ENCODE measurements at places on chromosomes 7 and 10.

DNA sequence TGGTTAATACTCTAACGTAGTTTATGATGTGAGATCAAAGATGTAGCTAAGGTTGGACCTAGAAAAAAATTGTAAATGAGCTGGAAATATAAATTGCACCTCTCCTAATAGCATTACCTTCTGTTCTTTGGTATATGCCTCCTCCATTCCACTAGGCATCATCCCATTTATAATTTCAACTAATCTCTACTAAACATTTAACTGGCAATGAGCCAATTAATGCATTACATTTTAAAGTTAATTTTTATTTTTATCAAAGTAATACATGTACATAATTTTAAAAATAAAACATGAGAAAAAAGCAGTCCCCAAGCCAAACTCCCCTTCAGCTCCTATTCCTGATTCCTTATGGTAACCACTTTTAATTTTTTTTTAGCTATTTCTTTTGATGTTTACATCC, 35.1 kb upstream of the SKAP2 start:
- DNase-seq = no peak

- no peak for DNase-seq
Measured at GRCh38 chr10:125005312-125006187, 63.6 kb downstream of the ZRANB1 start.

DNA sequence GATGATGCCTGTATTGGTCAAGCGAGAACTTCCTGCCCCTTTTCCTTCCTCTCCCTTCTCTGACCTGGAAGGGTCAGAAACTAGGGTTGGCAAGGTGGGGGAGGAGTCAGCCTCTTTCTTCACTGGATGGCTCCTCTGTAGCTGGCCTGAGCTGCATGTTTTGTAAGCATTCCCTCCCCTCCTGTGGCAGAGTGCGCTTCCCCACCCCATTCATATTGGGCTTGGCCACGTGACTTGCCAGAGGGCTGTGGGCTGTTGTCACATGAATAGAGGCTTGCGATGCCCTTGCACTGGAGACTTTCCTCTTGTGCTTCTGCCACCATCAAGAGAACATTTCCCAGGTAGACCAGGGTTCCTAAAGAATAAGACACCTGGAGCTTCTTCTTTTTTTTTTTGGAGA, 111.3 kb upstream of the PODXL start:
- no peak for DNase-seq

DNA sequence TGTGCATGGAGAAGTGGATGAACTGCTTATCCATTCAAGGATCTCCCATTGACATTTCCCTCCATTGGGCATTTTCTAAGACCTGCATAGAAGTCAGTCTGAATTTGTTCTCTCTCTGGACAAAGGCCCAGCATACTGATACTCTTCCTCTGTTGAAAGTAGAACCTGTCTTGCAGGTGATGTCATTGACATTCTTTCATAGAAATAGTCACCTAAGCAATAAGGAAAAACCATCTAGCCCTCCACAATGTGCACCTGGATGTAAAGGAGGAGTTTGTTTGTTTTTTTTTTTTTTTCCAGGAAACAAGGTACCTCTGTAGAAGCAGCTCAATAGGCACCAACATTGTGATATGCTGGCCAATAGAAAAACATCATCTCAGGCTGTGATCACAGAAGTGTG, 150.4 kb downstream of the DPY19L1 start:
- no peak for DNase-seq

GRCh38 chr7:80213814-80214213, 79.2 kb downstream of the GNAI1 start:
- no peak for DNase-seq

- DNase-seq = no peak
Measured at GRCh38 chr10:71729161-71729636, 9.6 kb upstream of the C10orf105 start.

- DNase-seq = no peak
Measured at GRCh38 chr10:31808258-31809218, 120.1 kb downstream of the ARHGAP12 start.

GRCh38 chr7:80014511-80014910, 120.1 kb upstream of the GNAI1 start:
- no peak for DNase-seq

- DNase-seq = no peak
Measured at GRCh38 chr7:137324796-137325696, 18.5 kb downstream of the PTN start.

DNA sequence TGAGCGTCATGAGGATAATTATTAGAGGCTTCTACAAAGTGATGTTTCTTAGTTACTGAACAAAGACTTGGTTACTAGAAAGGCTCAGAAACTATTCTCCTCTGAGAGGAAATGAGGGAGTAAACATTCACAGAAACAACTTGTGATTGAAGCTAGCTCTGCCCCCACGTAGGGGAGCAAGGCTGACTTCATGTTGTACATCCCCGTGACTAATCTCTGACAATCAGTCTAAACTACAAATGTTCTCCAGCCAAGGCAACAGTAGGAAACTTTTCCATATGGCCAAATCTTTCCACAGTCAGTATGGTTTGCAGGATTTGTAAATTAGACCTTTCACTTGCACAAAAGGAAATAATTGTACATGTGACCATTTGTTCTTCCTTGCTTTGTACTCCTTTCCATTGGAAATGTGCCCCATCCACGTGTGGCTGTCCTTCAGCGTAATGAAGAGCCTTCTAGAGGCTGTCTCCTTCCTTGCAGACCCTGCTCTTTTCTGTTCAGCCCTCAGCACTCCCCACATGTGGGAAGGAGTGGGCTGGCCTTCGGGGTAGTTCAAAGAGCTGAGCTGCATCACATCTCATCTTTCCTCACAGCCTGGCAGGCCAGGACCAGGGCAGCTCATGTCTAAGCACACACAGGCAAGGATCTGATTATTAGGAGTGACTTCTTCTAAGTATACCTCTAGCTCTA, 93.5 kb downstream of the PCGF5 start:
- DNase-seq = no peak

GRCh38 chr10:130767116-130767730, 544.3 kb downstream of the TCERG1L start:
- no peak for DNase-seq

GRCh38 chr10:63763744-63764143, 242.5 kb downstream of the REEP3 start:
- DNase-seq = no peak

- no peak for DNase-seq
Measured at GRCh38 chr10:84140036-84140379, 699 bp downstream of the GHITM start.

GRCh38 chr10:121631365-121632029, 33.3 kb upstream of the FGFR2 start:
- DNase-seq = no peak

DNA sequence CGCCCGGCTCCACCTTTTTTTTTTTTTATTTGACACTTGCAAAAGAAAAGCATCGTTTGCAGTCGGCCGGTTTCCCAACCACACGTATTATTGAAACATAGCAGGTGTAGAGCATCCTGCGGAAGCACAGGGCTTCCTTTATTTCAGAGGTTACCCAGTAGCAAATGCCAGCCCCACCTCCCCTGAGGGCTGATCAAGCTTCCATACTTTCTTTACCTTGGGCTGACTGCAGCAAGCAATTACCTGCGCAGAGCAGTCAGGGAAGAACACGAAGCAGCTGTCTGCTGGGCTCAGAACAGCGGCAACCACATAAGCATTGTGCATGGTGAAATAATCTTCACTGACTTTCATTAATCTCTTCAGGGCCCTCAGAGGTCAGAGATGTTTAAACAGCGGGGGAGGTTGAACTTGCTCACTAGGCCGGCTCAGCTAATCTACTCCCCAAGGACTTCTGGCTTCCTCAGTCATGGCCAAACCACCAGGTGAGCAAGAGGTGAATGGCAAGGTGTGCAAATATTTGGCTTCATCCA, 784.7 kb upstream of the AUTS2 start:
- no peak for DNase-seq

DNA sequence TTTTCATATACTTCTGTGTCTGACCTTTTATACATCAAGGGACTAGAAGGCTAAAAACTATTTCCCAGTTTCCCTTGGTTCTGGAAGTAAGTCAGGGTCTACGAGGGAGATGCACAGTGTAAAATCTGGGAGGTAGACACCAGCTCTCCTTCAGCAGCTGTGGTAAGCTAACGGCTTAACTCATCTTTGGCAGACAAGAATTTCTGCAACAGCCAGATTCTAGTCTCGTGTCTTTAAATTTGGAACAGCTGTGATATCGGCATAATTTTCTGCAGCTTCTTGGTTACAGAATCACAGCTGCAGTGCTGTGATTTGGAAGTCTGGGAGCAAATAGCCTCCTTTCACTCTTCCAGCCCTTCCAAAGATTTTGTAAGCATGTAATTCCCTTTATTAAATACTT, 37.4 kb upstream of the ABCB4 start:
- no peak for DNase-seq

DNA sequence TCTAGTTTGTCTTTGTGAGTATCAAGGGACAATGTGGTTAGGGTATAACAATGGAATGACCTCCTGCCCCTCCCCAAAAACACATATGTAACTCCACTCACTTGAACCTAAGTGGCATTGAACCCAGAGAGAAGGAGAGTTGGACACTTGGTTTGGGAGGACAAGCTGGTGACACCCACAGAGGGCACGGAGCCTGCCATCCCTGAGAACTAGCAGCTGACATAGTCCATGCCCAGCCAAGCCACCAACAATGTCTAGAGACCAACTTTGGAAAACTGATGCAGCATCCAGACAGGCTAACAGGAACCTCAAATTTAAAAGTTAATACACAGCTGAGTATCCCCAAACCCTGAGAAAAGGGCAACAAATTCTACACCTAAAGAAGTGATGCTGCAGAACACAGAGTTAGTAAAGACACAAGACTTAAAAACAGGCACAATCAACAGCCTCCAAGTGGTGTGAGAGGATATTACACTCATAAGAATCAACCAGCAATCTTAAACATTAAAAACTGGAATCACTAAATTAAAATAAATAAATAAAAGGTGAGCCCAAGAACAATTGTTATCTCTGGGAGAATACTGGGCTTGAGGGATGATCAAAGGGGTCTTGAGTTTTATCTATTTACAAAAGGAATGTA, 27.2 kb downstream of the NUDCD3 start:
- DNase-seq = no peak

DNA sequence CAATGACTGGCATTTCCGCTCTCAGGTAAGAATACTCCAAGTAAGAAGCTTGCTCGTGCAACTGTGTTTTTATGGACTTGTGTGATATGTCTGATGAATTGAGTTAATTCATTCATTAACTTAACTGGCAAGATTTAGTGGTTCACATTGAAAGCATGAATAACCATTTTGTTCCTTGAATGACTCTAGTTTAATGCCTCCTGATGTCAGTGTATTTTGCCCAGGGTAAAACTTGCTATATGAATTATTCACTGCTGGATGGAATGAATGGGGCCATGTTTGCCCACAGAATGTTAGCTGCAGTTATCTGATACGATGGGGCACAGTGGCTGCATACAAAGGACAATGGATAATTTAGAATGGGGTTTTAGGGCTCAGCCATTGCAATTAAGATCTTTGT, 124.1 kb downstream of the ZNF365 start:
- no peak for DNase-seq

DNA sequence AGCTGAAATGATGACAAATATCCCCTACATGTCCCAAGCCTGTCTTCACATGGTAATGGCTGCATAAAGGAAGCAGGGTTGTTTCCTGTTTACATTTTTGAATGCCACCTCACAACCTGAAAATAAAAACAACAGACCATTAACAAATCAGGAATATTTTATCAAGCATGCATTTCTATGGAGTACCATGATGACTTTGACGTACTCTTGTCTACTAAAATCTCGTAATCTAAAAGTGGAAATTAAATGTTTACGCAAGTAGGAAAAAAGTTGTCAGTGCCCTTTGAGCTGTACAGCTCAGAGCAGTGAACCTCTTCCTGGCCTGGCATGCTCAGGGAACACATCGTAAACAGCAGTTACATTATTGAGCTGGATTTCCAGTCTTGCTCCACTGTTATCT, 194.1 kb downstream of the INHBA start:
- no peak for DNase-seq

DNA sequence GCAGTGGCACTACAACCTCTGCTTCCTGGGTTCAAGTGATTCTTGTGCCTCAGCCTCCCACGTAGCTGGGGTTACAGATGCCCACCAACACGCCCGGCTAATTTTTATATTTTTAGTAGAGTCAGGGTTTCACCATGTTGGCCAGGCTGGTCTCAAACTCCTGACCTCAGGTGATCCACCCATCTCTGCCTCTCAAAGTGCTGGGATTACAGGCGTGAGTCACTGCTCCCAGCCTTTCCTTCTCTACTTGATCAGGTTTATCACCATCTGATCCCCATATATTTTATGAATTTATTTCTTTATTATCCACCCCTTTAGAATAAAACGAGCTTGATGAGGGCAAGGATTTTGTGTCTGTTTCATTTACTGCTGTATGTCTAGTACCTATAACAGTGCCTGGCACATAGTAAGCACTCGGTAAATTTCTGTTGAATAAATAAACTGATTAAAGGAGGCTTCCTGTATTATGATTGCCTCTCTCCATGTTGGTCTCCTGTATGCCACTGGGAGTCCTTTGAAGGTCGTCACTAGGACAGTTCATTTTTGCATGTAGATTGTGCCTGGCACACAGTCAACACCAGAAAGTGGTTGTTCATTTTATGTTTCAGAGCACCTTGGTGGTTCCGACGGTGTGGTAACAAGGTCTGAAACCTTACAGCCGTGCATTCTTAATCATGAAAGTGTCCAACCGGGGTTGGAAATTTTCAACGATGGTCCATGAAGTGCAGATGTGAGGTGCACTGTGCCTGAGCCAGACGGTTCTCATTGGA, 9.6 kb upstream of the EIF3A start:
- no peak for DNase-seq

- no peak for DNase-seq
Measured at GRCh38 chr7:102439963-102440795, 6.8 kb downstream of the ORAI2 start.

DNA sequence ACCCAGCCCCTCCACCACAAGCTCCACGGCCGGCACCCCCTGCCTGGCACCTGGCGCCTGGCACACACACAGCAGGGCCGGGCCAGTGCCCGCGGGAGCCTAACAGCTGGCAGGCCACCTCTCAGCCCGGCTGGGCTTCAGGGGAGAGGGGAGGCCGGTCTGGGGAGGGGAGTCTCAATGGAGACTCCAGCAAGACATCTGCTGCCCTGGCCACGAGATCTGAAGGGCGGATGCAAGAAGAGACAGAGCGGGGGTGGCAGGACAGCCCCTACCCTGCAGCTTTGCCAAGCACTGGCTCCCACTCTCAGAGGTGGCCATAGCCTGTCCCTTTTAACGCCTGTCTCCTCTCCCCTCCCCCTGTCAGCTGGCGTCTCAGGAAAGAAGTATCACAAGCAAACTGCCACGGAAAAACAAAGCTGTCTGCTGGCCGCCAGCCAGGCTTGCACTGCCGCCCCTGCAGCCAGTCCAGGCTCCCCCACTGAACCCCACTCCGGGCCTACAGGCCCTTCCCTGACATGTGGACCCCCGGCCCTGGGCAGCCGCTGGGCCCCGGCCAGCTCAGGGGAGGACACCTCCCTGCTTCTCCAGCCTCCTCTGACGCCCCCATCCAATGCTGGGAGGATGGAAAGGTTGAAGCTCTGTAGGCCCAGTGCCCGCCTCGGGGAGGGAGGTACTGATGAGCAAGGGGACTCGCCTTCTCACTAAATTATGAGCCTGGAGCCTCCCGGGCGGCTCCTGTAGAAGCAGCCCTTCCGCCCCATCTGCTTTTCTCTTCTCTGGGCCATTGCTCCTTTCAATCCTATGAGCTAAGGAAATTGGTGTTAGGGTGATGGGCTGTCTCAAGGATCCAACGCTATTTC, 178.4 kb downstream of the ARHGAP12 start:
- no peak for DNase-seq

- no peak for DNase-seq
Measured at GRCh38 chr10:123140983-123141390, 5.2 kb downstream of the HMX3 start.

- DNase-seq = no peak
Measured at GRCh38 chr7:67438913-67439505, 442.4 kb downstream of the TYW1 start.

All from omental fat pad (tissue), 4 donors.